PC-9 (cell line): ENCODE measurements at places on chromosomes 4 and X.

GRCh38 chr4:15836362-15836761, 58.2 kb downstream of the CD38 start:
- no peaks in the 10 kb centered on the region for H3K27me3 ChIP-seq
- H3K4me3 ChIP-seq, result no peak overlapping the region
- H3K27ac ChIP-seq, result no peak overlapping the region
- no peak for DNase-seq

DNA sequence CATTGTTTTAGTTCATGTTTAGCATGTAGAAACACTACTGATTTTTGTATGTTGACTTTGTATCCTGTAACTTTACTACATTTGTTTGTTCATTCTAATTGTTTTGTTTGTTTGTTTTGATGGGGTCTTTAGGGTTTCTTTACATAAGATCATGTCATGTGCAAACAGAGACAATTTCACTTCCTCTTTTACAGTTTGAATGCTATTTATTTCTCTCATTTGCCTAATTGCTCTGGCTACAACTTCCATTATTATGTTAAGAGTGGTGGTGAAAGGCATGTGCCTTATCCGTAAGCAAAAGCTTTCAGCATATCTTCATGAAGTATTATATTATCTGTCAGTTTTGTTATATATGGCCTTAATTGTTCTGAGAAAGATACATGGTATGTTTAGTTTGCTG, 571.1 kb downstream of the PCDH7 start:
- no peaks in the 10 kb centered on the region for H3K27me3 ChIP-seq
- DNase-seq, result no peak
- H3K4me3 ChIP-seq, result no peak overlapping the region
- H3K27ac ChIP-seq, result no peak overlapping the region
- no peaks in the 10 kb centered on the region for H3K36me3 ChIP-seq

DNA sequence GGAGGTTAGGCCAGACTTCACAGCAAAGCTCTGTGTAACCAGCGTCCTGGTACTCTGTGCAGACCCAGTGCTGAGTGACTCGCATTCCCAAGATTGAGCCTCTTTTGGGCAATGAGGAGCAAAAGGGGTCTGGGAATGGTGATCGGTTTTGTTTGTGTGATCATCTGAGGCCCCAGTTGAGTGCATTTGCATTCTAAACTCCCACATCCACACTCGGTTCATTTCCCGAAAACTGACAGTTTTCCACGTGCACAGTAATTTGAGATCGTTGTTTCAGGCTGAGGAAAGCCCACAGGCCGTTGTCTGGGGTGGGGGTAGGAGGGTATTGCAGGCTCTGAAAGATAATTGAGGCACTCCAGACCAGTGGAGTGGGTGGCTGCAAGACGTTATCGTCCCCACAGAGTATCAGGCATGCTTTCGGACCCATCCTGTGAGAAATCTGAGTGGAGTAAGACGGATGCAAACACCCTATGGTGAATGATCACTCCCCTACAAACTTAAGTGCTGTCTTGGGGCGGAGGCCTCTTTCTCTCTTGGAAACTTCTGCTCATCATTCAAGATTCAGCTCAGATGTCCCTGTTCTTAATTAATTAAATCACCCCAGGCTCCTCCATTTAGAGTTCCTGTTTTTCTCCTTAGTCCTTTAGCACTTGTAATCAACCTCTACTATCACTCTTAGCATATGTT, 96.1 kb downstream of the AFF1 start:
- no peaks in the 10 kb centered on the region for H3K4me1 ChIP-seq
- no peak overlapping the region for H3K4me3 ChIP-seq
- H3K36me3 ChIP-seq, result no peaks in the 10 kb centered on the region
- DNase-seq, result no peak
- no peaks in the 10 kb centered on the region for H3K27me3 ChIP-seq

DNA sequence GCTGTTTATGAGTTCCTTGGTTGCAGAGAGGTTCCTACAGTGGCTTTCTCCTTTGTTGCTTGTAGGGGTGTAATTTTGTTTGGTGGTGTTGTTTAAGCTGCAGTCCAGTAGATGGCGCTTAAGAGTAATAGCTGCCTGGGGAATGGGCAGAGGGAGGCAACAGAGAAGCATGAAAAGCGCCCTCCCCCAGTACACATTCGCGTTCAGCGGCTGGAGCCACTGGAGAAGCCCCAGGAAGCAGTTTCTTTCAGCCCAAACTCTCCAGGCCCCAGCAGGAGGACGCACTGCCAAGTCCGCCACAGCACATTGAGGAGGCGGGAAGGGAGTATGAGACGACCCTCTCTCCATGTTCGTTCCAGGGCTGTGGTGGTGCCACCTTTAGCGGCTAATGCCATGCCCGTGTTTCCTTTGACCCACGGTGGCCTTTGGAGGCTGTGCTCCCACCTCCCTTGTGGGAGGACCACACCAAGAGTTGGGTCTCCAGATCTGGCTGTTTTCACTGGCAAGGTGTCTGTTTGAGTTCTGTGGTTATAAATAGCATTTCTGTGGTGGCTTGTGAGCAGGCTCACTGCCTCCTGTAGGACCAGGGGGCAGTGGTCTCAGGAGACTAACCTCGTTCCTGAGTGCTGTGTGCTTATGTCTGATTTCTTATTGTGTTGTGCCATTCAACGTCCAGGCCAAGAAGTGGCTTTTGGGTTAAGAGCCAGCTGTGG, 252.3 kb downstream of the ARHGAP10 start:
- no peaks in the 10 kb centered on the region for H3K36me3 ChIP-seq
- no peaks in the 10 kb centered on the region for H3K4me1 ChIP-seq
- no peak for DNase-seq
- H3K4me3 ChIP-seq, result no peak overlapping the region

GRCh38 chrX:129653971-129654651, 645 bp downstream of the APLN start:
- no peaks in the 10 kb centered on the region for H3K36me3 ChIP-seq
- peaks cover 46% of the 10 kb centered on the region for H3K27me3 ChIP-seq
- peaks cover 13% of the 10 kb centered on the region for H3K4me1 ChIP-seq
- peak; percentile 36 for DNase-seq
